Endothelial cell (in vitro differentiated cells): ENCODE measurements at places on chromosomes 1 and 21. TPM values are rescaled to one million over a fixed set of nuclear protein-coding genes. Genes with fewer than 3 reads are reported as not detected.

TSPAN1 gene
- 1.1 TPM for total RNA-seq

COL11A1 gene
- total RNA-seq = 9.2 TPM

DDAH1 gene
- total RNA-seq = 10.8 TPM

SAMSN1 gene
- total RNA-seq = 2.0 TPM

SLAMF9 gene
- total RNA-seq = not detected

BOLA1 gene
- 7.7 TPM for total RNA-seq

CFH gene
- 67.9 TPM for total RNA-seq

FOXO6 gene
- 0.23 TPM for total RNA-seq

FCRL2 gene
- not detected for total RNA-seq

NUP210L gene
- 0.15 TPM for total RNA-seq

CFHR5 gene
- not detected for total RNA-seq

GPR37L1 gene
- not detected for total RNA-seq

SPRR4 gene
- total RNA-seq = not detected

RIPPLY3 gene
- total RNA-seq = 86.4 TPM

ERICH3 gene
- 2.8 TPM for total RNA-seq

CD244 gene
- 0.31 TPM for total RNA-seq

NOS1AP gene
- 19.8 TPM for total RNA-seq

SYCP1 gene
- total RNA-seq = not detected

BSND gene
- not detected for total RNA-seq

WNT9A gene
- 1.0 TPM for total RNA-seq

C1orf226 gene
- 28.2 TPM for total RNA-seq

OLIG2 gene
- 0.33 TPM for total RNA-seq

KRTAP7-1 gene
- not detected for total RNA-seq

MTR gene
- 44.5 TPM for total RNA-seq

TIE1 gene
- total RNA-seq = 643 TPM

OBSCN gene
- 16.9 TPM for total RNA-seq

AJAP1 gene
- total RNA-seq = 0.21 TPM

OR2L5 gene
- not detected for total RNA-seq

RCOR3 gene
- total RNA-seq = 39.6 TPM

SRGAP2 gene
- 218 TPM for total RNA-seq

DAB1 gene
- total RNA-seq = 19.1 TPM

XCL1 gene
- not detected for total RNA-seq

CTSK gene
- 110 TPM for total RNA-seq

KRTAP21-2 gene
- total RNA-seq = not detected

TBX15 gene
- 38.0 TPM for total RNA-seq

OR2L13 gene
- not detected for total RNA-seq

PODN gene
- total RNA-seq = 0.10 TPM

C1orf116 gene
- 0.08 TPM for total RNA-seq

RBM15 gene
- 27.6 TPM for total RNA-seq

LIN28A gene
- 107 TPM for total RNA-seq

PKLR gene
- total RNA-seq = not detected

RNU1-2 gene
- total RNA-seq = 3,428 TPM

FCAMR gene
- total RNA-seq = not detected

CCDC185 gene
- not detected for total RNA-seq
